ENCODE measurements at places on chromosomes 11 and 22.
A peak's percentile ranks its signal among the peaks of the same experiment; 100 is the strongest.

GRCh38 chr11:16893456-16894066 lies 120.7 kb downstream of the PLEKHA7 start:
- DNase-seq, result no peak

- no peak for DNase-seq
Measured at GRCh38 chr22:50700387-50701075, 27.9 kb downstream of the SHANK3 start.

- DNase-seq, result peak; percentile 25
Measured at GRCh38 chr11:45651841-45652749, 13.3 kb downstream of the CHST1 start.

DNA sequence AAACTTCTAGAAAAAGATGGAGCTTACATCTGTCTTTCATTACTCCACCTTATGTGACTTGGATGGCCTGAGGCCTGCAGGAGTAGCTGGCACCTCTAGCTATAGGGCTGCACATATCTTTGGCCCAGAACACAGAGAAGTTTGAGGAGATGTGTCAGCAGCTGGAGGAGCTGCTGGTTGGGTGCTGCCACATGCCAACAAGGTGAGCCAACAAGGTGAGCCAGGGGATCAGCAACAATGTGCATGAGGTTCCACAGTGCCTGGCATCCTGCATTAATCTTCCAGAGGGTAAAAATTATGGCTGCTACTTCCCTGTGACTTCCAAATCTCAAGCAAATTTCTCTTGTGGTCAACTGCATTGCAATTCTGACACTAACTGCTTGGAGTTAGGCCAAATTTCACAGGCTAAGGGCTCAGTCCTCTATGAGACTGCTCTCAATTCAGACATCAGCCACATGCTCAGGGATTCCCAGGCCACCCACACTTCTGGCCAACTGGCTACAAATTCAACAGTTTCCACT lies 16.0 kb downstream of the RBM7 start:
- no peak for DNase-seq

GRCh38 chr11:11036848-11037732 lies 179.2 kb upstream of the ZBED5 start:
- peak; percentile 16 for DNase-seq

DNA sequence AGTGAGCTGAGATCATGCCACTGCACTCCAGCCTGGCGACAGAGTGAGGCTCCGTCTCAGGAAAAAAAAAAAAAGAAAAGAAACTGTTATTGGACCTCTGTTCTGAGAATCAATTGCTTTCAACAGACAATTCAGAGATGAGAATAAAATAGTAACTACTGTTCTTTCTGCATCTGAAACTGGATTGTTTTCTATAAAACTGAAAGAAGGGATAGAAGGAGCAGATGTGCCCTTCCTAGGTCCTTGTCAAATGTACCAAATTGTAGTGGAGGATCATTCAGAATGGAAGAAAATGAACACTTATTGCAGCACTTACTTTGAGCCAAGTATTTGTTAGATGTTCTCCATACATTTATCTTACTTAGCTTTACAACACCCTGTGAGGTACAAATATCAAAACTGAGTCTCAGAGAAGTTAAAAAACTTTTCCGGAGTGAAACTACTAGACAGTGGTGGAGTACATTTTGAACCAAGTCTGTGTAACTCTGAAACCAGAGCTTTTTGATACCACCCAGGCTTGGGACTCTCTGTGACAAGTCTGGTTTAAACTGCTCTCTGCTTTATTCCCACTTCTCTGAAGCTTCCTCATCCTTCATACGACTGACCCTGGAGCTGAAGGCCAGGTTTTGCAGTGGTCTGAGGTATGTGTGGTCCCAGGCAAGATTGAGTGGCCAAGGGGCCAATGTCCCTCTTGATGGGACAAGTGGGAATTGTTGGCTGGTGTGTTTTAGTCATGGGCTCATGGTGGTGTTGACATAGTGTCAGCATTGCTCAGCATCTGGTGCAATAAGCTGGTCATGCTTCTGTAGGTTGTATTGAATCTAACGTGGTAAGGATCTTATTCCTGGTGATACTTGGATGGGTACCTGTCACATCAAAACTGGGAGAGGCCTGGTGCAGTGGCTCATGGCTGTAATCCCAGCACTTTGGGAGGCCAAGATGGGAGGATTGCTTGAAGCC lies 48.2 kb upstream of the CCDC134 start:
- DNase-seq, result no peak

GRCh38 chr11:122085712-122086111 lies 30.3 kb downstream of the BLID start:
- no peak for DNase-seq

- DNase-seq, result no peak
Measured at GRCh38 chr11:119983240-119983732, 154.6 kb downstream of the TRIM29 start.

GRCh38 chr11:35541621-35542375 lies 16.4 kb upstream of the PAMR1 start:
- no peak for DNase-seq

DNA sequence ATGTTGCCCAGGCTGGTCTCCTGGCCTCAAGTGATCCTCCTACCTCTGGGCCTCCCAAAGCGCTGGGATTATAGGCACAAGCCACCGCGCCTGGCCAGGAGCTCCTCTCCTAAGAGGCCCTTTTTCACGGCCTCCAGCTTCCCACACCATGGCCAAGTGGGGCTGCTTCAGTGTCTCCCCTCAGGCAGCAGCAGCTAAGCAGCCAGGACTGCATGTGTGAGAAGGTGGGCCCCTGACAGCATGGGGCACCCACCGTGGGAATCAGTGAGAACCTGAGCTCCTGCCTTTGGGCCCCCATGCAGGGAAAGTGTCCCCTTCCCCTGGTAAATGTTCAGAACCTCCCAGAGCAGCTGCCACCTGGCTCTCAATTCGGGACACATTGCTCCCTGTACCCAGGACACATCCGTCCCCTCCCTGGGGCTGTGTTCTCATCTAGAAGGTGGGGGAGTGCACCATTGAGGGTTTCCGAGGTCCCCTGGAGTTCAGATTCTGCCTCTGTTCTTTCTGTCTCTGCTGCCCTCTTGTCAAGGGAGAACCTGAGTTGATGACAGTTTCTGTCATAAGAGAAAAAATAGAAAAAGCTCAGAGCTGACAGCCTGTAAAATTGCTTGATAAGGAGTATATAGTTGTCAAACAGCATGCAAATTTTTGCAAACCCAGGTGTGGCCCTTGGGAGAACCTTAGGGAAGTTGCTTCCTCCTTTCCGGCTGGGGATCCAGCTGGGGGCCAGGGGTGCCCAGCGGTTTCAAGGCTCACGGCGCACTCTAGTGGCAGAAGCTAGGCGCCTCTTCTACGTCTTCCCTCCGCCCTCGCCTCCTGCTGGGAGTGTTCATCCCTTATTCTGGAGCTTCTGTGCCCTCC lies 29.7 kb downstream of the FAM83F start:
- peak; percentile 82 for DNase-seq

DNA sequence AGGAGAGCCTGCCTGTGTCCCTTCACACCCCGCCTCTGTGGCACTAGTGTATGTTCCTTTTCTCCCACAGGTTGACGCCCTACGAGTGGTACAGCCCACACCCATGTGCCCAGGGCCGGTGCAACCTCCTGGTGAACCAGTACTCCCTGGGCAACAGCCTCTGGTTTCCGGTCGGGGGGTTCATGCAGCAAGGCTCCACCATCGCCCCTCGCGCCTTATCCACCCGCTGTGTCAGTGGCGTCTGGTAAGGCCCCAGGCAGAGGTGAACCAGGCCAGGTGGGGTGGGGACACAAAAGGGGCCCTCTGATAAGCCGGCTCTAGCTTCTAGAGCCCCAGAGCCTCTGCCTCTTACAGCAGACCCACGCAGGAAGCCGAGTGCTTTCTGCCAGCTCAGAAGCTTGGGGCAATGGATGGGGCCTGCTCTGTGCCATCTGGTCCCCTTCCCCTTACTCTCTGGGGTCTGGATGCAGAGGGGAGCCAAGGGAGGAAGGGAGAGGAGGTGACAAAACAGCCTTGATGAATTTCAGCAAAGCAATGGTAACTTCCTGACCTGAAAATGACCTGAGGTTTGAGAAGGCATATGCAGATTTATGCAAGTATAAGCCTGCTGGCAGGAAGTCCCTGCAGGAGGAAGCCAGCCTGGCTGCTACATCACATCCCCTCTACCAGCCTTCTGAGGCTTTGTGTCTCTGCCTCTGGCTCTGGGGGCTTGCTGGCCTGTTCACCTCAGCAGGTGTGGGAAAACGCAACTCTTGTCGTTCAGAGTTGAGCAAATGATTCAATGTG lies 67.0 kb upstream of the TBCEL start:
- no peak for DNase-seq

Data from head of caudate nucleus (tissue), 42 donors.